ENCODE measurements at places on chromosomes 2 and 18.

- no peak for DNase-seq
Measured at GRCh38 chr2:54083021-54083420, 32.4 kb upstream of the ACYP2 start.

DNA sequence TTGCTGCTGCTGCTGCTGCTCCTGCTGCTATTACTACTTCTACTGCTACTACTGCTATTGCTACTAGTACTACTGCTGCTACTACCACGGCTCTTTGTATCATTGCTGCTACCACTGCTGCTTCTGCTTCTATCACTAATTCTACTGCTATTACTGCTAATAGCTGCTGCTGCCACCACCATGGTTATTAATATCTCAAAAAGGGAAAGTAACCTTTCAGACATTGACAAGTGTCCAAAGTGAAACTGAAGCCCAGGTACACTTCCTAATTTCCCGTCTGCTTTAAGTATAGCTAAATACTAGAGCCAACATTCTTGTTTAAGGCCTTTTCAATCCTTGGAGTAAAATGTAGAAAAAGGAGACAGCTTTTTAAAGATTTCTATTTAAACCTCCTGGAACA is 45.4 kb upstream of the EHBP1 start:
- DNase-seq = peak; percentile 42

DNA sequence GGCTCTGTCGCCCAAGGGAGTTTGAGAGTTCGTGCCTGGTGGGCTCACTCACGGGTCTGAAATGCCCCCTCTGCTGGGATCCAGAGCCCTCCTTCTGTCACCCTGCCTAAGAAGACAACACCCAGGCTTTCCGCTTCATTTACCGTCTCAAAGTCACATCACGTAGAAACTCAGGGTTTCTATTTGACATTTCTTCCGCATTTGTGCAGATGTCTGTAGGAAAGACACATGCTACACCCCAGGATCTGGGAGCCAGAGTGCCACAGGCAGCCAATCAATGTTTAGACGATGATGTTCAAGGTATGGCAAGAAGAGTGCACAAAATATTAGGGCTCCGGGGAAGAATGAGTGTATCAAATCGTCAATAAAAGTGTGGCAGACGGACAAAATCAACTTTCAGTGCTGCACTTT is 24.4 kb upstream of the ACKR3 start:
- peak; percentile 65 for DNase-seq

DNA sequence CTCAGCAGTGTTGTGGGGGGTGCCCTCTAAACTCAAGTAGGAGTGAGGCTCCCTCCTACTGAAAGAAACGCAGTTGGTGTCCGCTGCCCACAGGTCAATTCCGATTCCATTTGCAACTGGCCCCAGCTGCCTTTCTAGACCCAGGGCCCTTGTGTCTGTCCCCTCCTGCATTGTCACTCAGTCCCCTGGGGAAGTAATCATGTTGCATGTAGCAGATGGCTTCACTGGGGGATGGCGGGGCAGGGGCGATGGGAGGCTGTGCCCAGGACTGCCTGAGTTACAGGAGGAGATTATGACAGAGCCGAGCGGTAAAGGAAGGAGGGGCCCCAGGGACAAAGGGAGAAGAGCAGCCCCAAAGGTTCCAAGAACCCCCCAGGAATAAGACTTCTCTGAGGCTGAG is 62.5 kb upstream of the SH3RF3 start:
- DNase-seq = no peak

DNA sequence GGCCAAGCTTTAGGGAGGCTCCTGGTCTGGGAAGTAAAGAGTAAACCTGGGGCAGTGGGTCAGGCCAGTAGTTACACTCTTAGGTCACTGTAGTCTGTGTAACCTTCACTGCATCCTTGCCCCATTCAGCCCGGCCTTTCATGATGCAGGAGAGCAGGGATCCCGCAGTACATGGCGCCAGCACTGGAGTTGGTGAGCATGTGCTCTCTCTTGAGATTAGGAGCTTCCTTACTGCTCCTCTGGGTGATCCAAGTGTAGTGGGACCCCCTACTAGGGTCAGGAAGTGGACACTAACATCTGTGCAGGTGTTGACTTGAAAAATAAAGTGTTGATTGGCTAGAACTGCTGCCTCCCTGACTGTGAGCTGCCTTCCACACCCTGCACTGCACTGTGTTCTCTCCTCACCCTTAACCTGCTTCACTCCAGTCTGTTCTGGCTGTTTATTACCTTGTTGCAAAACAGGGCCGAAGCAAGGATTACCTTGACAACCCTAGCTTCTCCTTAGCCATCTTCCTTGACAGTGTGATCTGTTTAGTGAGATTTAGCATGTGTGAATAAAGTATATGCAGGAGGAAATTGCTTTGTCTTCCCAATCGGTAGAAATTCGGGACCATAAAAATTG is 5.2 kb downstream of the RETREG2 start:
- DNase-seq = no peak

DNA sequence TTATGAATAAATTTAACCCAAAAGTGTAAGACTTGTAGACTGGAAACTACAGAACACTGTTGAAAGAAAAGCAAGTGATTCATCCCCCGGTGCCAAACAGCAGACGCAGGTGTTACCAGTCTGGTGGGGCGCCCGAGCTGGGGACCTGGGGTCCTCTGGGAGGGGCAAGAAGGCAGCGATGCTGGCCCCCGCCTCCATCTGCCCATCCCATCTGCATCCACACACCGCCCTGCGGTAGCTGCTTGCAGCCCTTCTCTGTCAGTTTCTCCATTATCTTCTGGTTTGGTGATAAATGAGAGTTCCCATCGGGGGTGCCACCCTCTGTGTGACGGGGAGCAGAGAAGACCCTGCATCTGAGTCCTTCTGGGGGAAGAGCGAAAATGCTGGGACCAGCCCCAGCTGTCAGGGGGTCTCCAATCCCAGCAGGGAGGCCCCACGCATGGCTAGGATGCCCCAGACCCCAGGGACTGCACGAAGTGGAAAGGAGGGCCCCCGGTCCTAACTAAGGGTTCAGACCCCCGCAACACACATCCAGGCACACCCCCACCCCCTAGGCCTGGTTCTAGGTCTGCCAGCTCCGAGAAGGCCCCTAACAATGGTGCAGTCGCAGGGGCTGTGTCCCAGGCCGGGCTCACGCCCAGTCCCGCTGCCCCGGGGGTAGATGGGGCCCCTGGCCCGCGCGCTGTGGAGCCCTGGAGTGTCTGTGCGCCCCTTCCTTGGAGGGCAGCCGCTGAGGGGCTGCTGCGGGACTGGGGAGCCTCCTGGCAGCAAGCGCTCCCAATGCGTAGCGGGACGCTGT is 686 bp upstream of the RGPD8 start:
- DNase-seq = no peak

GRCh38 chr2:128798502-128799283 is 480.0 kb upstream of the HS6ST1 start:
- DNase-seq = no peak

GRCh38 chr2:15693926-15694588 is 102.4 kb downstream of the DDX1 start:
- no peak for DNase-seq

DNA sequence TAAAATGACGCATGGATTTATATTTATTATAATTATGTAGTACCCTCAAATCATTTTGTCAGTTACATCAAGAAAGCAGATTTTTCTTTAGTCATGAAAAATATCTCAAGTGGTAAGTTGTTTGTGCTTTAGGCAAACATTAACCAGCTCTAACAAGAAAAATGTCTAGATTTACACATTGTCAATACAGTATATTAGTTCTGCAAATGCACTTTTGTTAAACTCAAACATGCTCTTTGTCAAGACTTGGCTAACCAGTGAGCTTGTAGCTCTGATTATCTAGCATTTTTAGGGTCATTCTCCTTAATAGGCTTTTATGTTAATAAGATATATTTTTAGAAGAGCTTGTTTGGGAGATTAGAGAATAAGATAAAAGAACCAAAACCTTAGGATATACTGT is 32.7 kb downstream of the SCRN3 start:
- no peak for DNase-seq

GRCh38 chr2:75870133-75870532 is 159.4 kb upstream of the GCFC2 start:
- no peak for DNase-seq

- no peak for DNase-seq
Measured at GRCh38 chr2:24045511-24046508, 1.4 kb downstream of the WDCP start.

DNA sequence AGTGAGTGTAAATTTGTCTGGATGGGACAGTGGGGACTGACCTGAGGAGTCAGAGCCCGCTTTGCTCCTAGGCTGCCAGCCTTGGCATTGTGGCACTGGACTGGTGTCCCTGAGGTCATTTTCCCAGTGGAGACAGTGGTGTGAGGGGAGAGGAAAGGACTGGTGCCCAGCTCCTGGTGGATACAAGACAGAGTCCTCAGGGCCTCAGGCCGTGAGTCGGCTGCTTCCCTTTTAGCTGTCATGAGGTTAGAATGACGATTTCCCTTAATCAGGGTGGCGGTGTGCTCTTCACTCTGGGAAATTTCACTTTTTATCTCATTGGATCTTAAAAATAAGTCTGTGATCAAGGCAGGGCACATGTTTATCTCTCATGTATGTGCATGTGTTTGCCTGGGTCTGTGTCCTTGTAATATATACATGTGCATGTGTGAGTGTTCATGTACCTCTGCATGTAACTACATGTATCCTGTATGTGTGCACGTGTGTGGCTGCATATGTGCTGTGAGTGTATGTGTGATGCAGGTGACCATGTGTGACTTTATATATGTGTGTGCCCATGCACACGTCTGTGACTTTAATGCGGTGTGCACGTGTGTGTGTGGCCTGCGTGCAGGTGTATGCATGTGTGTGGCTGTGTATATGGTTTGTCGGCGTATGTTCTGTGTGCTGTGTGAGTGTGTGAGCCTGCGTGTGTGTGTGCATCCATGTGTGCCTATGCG is 55.7 kb downstream of the GLI2 start:
- no peak for DNase-seq

GRCh38 chr2:75222527-75222926 is 23.2 kb upstream of the TACR1 start:
- DNase-seq = no peak

DNA sequence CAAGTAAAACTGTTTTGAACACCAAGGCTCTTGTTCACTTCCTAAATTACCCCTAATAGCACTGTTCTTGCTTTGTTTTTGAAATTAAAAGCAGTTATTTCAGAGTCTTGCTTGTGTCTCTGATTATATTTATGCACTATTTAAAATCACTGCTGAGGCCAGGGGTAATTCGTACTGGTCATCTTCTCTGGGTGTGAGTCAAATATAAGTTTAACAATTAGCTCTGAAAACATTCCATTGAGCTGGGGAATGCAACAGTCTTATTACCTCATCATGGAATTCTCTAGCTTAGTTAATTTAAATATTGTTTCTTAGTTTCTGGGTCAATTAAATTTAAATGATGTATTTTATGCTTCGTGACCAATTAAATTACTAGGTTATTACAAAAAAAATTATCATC is 135.0 kb downstream of the MEIS1 start:
- DNase-seq = no peak

DNA sequence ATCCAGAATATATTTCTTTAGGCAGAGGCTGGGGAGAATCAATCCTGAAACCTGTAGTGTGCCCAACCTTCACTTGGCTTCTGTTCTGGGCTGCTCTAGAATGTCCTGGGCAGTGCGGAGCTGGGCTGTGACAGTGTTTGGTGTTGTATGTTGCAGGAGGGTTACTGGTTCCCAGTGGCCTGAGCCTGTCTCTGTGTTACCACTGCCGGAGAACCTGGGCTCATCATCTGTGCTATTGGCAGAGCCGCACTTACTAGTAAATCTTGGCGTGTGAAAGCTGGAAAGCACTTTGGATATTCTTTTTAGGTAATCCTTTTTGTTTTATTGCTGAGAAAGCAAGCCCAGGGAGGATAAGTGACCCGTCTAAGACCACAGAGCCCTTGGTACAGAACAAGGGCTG is 412.9 kb downstream of the SLC4A3 start:
- no peak for DNase-seq

DNA sequence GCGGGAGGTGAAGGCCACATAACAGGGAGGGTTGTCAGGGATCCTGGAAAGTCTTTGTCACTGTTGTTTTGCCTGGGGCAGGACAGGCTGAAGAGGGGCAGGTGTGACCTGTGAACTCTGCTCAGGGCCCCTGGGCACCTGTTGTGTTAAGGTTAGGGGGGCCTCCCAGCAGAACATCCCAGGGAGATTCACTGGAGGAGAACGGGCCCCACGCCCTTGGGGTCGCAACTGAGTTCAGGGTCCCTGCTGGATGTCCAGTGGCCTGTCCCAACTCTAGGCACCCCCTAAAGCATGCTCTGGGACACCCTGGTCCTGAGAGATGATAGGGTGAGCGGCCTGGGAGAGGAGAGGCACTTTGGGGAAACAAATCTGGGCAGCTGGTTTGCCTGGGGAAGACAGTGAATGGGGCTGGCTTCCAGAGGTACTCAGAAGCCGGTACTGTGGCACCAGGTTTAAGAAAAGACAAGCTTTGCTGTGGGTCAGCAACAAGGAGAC is 22.9 kb downstream of the GPR35 start:
- no peak for DNase-seq

DNA sequence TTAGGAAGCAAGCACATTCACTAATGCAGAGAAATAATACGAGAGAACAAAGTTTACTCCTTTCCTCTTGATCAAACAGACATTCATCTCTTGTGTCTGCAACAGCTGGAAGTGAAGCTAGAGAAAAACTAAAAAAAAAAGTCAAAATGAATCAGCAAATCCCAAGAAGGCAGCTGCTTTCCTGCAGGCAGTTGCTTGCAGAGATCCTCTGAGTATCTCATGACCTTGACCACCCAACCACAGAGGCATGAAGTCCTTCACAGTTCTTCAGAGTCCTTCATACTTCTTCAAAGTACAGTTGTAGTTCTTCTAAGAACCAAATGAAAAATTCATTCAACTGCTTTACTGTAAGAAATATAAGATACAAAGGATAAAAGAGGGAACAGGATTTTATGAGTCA is 97.2 kb upstream of the ACVR1C start:
- DNase-seq = no peak

GRCh38 chr18:77012806-77013541 is 119.6 kb downstream of the MBP start:
- DNase-seq = no peak

- no peak for DNase-seq
Measured at GRCh38 chr2:239693330-239693729, 292.5 kb upstream of the HDAC4 start.

Data from GM06990 (cell line).